ENCODE measurements at places on chromosomes 6 and 20.

- DNase-seq, result no peak
Measured at GRCh38 chr6:33459226-33459625, 4.8 kb downstream of the ZBTB9 start.

- DNase-seq, result no peak
Measured at GRCh38 chr6:109944448-109944847, 33.7 kb upstream of the GPR6 start.

GRCh38 chr6:94074764-94075163, 655.4 kb upstream of the EPHA7 start:
- no peak for DNase-seq

DNA sequence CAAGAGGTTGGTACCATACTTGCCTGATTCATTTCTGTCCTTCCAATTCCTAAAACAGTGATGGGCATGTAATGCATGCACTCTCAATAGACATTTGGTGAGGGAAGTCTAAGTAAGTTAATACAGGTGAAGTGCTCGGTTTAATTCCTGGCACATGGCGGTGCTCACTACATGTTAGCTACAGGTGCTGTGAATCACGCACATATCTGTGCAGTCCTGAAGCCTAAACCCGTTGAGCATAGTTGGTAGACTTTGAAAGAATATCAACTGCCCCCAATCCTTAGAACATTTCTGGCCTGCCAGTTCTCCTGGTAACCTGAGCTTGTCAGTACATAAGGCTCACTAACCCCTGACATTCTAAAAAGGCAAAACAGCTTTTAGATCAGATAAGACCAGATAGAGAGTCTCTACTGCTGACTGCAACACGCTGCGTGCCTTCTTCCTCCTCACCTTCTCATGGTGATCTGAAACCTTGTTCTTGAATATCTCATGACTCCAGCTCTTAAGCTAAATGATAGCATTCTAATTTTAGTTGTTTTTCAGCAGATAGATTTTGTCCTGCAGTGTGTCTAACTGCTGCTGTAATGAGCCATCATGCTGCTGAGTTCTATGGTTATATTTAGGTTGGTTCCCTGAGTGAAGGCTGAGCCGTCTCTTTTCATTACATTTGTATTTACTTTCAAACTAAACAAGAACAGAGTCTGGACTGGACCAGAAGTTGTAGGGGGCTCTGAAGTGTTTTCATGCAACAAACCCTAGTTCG, 328.5 kb upstream of the QKI start:
- no peak for DNase-seq

DNA sequence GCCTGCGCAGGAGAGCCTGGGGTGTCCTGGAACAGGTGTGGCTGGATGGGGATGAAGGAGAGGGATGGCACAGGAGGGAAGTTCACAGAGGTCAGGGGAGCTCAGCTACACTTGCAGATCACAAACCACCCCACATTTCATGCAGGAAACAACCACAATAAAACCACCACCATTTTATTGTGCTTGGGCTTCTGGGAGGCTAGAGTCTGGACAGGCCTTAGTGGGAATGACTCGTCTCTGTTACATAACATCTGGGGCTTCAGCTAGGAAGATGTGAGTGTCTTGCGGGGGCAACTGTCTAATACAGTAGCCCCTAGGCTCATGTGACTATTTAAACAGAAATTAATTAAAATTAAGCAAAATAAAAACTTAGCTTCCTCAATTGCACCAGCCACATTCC, 33.4 kb downstream of the SNX5 start:
- no peak for DNase-seq

All from activated T-cell treated with anti-CD3 and anti-CD28 coated beads, Interleukin-2, amount 50 U/mL, for 48 hours (primary cell).